ENCODE measurements at places on chromosomes 13 and 19. TPM values are rescaled to one million over a fixed set of nuclear protein-coding genes. Genes with fewer than 3 reads are reported as not detected.

Gene HCST
- total RNA-seq, result 0.22 TPM

Gene ZNF439
- total RNA-seq, result 6.7 TPM

Gene ITPKC
- 16.5 TPM for total RNA-seq

Gene ERICH4
- not detected for total RNA-seq

Gene ATP12A
- total RNA-seq, result not detected

Gene PSG3
- total RNA-seq, result not detected

Gene GAS6
- 272 TPM for total RNA-seq

All from uterine smooth muscle cell (primary cell).